Osteocyte (in vitro differentiated cells): ENCODE measurements at places on chromosomes 3 and 15.

- no peak for DNase-seq
These were observed 899.5 kb upstream of the CFAP20DC start for GRCh38 chr3:59949311-59949710.

DNA sequence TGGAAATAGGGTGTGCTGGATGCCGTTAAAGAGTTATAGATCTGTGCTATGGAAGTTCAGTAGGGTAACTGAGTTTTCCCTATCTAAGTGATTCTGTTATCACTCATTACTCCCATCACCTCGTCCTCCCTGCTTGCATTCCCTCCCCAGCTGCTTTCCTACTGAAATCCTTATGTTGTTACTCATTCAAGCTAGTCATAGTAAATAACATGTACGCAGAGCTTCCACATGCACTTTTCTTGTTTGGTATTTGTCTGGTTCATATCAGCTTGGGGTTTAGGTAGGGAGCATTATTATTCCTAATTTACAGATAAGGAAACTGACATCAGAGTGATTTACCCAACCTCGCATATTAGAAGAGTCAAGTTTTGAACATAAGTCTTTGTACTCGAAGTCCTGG is 135.1 kb downstream of the HCN4 start:
- DNase-seq, result no peak

- no peak for DNase-seq
These were observed 32.8 kb downstream of the FBLN2 start for GRCh38 chr3:13581485-13582365.

- no peak for DNase-seq
These were observed 751.5 kb downstream of the SQOR start for GRCh38 chr15:46386356-46386755.

DNA sequence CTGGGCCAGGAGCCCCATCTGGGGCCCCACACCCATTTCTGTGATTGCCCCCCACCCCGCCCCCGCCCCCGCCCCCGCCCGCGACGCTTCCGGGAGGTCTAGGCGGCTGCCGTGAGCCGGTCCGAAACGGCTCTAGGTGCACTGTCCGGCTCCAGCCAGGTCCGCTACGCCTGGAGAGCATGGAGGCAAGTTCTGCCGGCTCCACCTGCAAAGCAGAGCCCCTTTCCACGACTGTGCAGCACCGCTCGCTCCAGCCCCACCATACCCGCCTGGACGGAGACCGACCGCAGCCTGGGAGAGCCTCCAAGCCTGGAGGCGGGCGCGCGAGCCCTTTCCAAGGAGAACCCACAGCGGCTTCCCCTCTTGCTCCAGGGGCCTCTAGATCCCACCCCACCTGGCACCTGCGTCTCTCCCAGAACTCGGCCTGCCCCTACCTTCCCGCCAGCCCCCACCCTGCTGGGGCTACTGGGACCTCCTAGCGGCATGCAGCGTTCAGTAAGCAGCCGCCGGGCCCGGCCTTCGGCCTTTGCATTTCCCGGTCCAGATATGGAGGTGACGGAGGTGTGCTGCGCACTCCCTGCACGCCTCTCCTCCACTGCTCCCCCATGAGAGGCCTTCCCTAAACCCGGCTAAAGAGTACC is 66.2 kb downstream of the KLF13 start:
- DNase-seq, result peak; percentile 83

- peak; percentile 87 for DNase-seq
These were observed 361.0 kb downstream of the SHQ1 start for GRCh38 chr3:72487078-72487765.

DNA sequence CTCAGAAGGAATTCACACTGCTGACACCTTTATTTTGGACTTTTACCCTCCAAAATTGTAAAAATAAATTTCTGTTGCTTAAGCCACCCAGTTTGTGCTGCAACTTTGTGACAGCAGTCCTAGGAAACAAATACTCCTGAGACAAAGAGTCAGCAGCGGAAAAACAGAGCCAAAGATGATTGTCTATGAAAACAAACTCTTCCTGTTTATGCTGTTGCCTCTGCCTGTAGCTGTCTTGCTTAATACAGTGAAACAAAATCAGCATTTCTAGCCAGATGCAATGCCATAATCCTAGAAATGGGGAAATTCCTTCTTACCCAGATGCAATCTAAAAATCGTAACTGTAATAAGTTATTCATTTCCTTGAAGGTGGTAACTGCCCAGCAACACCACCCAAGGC is 387.5 kb upstream of the ATP11B start:
- no peak for DNase-seq

- no peak for DNase-seq
These were observed 108.7 kb downstream of the SLMAP start for GRCh38 chr3:57864853-57865252.

GRCh38 chr3:100269410-100270214 is 8.8 kb downstream of the TBC1D23 start:
- no peak for DNase-seq

GRCh38 chr3:114436182-114436581 is 142.4 kb downstream of the TIGIT start:
- DNase-seq, result no peak

DNA sequence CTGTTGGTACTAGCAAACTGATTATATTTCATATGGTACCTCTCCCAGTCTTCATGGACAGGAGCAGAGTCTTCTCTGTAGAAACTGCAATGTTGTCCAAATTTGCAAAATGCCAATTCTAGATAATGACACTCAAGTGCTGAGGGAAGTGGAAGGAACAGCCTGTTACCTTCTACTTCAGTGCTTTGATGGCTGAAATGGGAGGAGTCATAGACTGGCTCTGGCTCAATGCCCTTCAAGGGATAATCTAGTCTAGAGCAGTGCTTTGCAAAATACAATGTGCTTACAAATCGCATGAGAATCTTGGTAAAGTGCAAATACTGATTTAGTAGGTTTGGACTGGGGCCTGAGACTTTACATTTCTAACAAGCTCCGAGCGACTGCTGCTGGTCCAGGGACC is 51.7 kb upstream of the ACP3 start:
- no peak for DNase-seq

- no peak for DNase-seq
These were observed 122.0 kb downstream of the KLF13 start for GRCh38 chr15:31448635-31448979.

- DNase-seq, result no peak
These were observed 18.6 kb downstream of the DNAJB11 start for GRCh38 chr3:186589121-186589520.

- no peak for DNase-seq
These were observed 98.8 kb upstream of the TNFAIP8L3 start for GRCh38 chr15:51193526-51193925.

GRCh38 chr15:36843822-36844221 is 256.5 kb downstream of the MEIS2 start:
- DNase-seq, result no peak

- DNase-seq, result no peak
These were observed 110.5 kb downstream of the SNRPN start for GRCh38 chr15:25065286-25065685.

DNA sequence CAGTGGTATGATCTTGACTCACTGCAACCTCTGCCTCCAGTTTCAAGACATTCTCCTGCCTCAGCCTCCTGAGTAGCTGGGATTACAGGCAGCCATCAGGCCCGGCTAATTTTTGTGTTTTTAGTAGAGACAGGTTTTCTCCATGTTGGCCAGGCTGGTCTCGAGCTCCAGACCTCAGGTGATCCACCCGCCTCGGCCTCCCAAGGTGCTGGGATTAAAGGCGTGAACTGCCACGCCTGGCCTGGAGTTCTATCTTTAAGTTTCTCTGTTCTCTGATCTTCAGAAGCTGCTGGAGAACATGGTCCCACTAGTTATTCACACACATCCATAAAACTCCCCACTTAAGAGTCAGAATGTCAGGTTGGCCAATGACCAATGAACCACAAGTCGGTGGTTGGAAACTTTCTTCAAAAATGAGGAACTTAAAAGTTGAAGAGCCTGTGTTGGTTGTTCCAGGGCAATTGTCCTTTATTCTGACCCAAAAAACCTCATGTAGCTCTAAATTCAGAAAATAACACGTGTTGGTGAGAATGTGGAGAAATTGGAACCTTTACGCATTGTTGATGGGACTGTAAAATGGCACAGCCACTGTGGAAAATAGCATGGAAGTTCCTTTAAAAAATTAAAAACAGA is 55.9 kb upstream of the PIK3CB start:
- no peak for DNase-seq

DNA sequence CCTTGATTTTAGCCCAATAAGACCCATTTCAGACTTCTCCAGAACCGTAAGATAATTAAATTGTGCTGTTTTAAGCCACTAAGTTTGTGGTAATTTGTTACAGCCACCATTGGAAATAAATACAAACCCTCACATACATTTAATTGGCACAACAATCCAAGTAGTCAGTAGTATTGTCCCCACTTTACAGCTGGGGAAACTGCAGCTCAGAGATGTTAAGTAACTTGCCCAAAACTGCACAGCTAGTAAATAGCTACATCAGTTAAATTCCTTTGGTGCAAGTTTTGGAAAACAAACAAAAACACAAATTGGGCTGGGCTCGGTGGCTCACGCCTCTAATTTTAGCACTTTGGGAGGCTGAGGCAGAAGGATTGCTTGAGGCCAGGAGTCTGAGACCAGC is 13.3 kb upstream of the IREB2 start:
- no peak for DNase-seq

- no peak for DNase-seq
These were observed 25.9 kb downstream of the CCDC32 start for GRCh38 chr15:40538976-40539375.
